SW480 (cell line): ENCODE measurements at places on chromosomes 1 and 21.

DNA sequence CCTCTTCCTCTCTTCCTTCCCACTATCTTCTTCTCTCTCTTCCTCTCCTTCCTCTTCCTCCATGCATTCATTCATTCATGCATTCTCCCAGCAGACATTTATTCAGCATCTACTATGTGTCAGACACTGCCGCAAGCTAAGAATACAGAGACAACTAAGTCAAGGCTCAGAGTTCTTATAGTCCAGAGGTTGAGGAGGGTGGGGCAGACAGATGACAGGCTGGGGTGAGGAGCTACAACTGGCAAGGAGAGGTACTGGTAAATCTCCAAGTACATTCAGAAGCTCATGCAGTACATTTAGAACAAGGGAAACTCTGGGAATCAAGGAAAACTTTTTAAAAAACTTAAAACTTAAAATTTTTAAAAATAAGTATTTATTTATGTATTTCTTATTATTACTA is 56.4 kb upstream of the FMOD start:
- no peak for DNase-seq

GRCh38 chr1:94093396-94093795 is 27.6 kb downstream of the ABCA4 start:
- no peak for DNase-seq

DNA sequence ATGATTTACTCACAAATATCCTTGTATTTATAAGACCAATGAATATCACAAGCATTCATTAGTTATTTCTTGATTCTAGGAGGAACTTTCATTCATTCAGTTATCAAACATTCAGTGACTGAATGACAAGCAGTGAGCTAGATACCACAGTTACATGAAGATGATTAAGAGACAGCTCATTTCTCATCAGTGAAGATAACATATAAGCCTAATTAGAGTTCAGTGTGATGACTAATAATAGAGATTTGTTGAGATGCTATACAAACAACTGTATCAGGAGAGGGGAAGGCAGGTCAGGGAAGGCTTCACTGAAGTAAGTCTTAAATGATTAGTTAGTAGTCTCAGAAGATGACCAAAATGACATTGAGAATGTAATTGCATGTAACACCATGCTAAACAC is 14.6 kb upstream of the C1orf105 start:
- no peak for DNase-seq

DNA sequence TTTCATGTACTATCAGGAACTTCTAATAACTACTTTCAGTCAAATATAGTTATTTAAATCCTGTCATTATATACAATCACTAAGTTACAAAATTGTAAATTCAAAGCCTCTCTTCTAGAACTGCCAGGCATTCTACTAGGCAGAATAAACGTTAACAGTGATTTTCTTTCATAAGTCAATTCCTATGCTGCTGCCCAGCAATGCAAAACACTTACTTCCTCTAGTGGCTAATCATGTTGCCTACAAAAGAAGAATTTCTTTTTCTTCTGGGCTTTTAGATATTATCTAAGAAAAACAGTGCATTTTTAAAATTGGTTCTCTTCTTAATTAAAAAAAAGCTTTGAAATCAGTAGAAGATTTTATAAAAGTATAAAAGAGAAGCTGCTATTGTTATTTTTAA is 509.8 kb upstream of the ADAMTS5 start:
- no peak for DNase-seq

GRCh38 chr1:223007935-223008334 is 135.1 kb downstream of the TLR5 start:
- DNase-seq: no peak

GRCh38 chr1:174786760-174787159 is 213.0 kb upstream of the CACYBP start:
- DNase-seq: no peak

GRCh38 chr1:29876902-29877301 is 640.6 kb downstream of the PTPRU start:
- no peak for DNase-seq

GRCh38 chr1:244863491-244864252 is 671 bp downstream of the HNRNPU start:
- DNase-seq: no peak

DNA sequence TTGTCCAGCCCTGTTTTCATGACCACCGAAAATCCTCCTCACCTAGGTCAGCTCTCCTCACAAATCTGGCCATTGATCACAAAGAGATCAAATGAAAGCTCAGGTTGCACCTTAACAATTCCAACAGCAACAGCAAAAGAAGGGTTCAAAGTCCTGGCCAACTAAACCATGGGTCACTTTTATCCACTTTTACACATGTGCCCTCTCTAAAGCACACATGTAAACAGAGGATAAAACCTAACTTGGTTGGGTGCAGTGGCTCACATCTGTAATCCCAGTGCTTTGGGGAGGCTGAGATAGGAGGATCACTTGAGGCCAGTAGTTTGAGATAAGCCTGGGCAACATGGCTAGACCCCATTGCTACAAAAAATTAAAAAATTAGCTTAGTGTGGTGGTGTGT is 3.9 kb upstream of the RBM15 start:
- no peak for DNase-seq

DNA sequence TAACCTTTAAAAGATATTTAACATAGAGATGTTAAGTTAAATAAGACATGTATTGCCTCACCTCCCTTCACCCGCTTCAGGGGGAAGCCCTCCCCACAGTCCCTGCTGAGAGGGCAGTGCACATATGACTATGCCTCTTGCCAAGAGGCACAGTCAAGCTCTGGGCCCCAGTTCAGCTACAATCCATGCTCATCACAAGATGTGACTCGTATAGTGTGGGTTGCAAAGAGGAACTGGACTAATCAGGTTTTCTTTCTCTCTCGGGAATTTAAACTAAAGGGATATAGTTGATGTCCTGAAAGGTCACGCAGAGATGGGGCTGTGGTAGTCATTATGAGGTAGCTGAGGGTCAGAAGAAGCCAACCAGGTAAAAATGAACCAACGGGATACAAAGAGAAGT is 35.6 kb downstream of the LYST start:
- DNase-seq: no peak

- no peak for DNase-seq
Measured at GRCh38 chr1:209397910-209398309, 185.6 kb upstream of the CAMK1G start.

- no peak for DNase-seq
Measured at GRCh38 chr21:36654324-36654723, 44.6 kb upstream of the SIM2 start.

DNA sequence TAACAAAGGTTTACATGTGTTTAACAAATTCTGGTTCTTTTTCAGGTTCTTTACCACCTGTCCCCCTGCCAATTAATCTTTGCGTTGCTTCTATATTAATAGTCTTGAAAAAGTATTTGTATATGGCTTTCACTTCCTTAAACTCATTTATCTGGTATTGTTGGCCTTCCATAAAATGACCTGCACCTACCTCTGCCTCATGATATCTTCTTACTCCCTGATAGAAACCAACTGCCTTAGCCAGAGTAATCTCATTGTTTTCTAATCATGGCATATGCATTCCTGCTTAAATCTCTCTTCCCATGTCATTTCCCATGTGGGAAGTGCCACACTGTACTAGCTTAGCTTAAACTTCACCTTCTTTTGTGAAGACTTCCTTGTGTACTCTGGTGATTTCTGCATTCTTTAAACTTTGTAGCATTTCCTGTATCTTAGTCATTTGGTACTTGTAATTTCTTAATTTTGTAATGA is 8.7 kb downstream of the SMG7 start:
- no peak for DNase-seq
